ENCODE measurements at places on chromosomes 3 and 15.

- DNase-seq = no peak
Measured at GRCh38 chr15:95295896-95296625, 1034.4 kb upstream of the NR2F2 start.

DNA sequence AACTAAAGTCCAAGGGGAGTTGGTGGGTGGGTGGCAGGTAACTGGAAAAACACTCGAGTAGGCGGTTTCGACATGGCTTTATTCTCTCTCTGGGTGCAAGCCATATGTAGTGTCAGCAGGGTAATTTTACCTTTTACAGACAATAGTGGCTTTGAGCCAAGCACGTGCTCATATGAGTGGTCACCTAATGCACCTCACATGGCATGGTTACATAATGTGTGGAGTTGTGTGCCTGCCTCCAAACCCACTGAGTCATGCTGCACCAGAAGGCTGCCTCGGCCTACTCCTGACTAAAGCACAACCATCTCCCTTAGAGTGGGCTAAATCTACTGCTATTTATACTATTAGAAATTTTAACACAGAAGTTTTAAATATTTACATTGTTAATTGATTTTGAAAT is 16.5 kb downstream of the CCRL2 start:
- DNase-seq = no peak

DNA sequence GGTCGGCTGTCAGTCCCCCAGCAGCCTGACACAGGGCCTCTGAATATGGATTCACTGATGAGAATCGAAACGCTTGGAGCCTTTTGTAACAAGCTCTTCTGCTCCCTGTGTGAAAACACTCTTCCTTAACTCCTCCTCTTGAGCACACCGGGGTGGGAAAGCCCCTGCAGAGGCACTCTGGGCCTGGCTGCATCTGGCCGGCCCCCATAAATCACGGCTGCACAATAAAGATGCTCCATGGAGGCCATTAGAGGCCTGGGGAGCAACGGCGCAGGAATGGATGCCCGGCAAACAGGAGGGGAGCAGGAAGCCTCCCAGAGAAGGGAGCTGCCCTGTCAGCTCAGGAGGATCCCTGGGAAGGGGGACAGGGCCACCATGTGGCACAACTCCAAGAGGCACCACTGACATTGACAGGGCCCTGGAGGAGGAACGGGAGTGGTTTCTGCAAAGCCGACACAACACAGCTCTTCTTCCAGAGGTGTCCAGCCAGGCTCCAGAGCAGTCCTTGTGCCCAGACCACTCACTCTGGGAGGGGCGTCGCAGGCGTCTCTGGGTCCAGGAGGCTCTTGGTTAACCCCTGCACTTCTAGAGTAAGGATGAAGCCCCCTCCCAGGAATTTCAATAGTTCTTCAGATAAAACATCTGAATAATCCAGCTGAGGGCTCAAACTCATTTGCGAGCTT is 509.3 kb upstream of the PPP2R3A start:
- DNase-seq = peak; percentile 57

DNA sequence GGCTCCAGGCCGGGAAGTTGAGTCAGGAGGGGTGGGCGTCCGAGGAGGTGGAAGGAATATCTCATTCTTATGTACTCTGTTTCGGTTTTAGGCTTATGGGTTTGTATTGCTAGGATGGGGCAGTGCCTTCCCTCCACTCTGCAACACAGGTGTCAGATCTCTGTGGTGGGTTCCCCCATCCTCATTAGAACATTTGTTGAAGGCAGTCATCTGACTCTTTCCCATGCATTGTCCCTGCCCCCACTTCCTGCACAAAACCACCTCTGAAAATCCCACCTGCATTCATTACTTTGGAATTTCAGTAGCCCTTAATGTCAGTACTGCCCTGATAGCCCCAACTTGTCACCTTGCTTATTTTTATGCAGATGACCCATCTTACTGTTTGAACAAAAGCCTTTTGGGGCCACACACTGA is 29.5 kb downstream of the GYG1 start:
- DNase-seq = no peak

GRCh38 chr3:195208183-195208582 is 62.8 kb downstream of the XXYLT1 start:
- no peak for DNase-seq

DNA sequence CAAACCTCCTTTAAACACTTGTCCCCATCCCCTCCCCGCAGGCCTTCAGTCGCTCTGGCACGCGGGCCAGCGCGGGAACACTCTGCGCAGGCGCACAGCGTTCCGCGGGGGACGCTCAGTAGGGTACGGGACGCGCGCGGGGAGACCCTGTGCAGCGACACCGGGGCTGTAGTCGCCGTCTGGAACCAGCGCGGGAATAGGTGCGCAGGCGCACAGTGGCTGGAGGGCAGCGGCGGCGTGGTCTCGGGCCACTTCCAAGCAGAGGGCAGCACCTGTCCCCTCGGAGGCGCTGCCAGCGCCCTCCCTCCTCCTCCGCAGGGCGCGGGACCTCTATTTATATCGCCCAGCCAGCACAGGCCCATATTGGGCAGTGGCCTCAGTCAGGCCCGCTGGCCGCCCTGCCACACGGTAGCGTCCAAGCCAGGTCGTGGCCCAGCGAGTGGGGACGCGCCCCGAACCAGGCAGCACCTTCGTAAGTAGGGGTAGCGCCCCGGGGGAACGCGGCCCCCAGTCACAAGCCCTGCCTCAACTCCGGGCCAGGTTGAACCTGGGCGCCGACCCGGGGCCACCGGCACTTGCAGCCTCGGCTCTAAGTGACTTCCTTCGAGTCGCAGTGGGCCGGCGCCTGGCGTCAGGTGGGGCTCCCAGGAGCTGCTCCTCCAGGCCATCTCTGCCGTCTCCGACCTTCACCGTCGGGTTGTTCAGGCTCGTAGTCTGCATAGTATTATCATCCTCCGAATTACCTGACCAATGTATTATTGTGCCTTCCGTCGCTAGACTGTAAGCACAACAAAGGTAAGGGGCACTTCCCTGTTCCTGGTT is at the start of gene KBTBD12:
TSS of gene KBTBD12 (plus strand) at position 118 of the 822 bp plus-strand sequence. CDS start 7,830 bp downstream, outside the sequence.
- DNase-seq = no peak

GRCh38 chr15:78739996-78740903 is 71.0 kb downstream of the ADAMTS7 start:
- no peak for DNase-seq

DNA sequence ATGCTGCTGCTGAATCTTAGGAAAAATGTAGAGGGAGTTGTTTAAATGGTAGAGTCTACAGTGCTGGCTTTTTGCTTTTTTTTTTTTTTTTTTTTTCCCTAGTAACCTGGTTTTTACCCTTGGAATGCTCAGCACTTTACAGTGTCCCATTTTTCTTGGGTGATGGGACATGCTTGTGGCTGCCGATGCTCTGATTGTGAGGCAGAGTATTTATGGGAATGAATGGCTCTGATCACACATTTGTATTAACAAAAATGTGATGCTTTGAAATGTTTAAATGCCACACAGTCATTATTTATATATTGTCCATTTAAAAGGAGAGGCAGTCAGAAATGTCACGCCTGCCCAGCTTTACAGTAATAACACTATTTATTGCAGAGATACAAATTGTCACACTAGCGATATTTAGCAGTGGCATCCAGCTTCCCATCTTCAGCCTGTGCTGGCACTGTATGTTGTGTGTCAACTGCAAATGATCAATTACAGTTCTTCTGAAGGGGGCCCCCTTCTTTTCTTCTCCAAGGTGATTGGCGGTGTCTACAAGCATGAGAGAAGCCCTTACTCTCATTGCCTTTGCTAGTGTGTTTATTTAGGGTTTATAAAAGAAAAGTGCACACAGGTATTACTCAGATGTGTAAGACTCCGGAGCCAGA is 30.9 kb upstream of the IGF1R start:
- DNase-seq = no peak

DNA sequence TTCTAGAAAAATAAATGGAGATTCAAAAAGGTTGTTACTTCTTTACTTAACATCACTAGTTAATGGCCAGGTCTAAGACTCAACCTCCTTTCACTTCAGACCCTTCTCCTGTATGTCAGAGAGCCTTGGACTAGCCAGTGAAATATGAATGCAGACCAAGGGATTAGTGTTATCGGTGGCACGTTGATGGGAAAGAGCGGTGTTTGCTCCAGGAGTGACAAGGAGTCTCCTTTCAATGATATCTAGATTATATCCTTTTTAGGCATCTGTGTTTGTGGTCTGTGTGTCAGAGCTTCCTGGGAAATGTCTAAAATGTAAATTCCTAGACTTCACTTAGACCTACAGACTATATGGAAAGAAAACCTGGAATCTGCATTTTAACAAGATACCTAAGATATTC is 658.0 kb upstream of the KCNMB2 start:
- DNase-seq = no peak

DNA sequence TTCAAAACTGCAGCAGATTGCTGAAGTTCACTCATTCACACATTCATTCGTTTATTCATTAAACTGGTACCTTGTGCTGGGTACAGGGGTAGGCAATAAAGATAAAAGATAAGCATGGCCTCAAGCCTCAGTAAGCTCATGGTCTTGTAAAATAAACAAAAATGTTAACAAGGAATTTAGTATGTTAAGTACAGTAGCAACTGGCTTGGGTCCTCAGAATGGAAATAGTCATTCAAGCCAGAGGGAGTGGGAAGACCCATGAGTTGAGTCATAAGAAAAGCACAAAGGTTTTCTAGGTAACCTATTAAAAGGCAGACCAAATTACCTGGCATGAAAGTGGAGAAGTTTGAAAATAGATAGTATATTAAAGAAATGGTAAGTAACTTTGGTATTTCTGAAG is 163.3 kb downstream of the CDIN1 start:
- DNase-seq = no peak

- DNase-seq = no peak
Measured at GRCh38 chr3:105354429-105354828, 12.3 kb upstream of the ALCAM start.

DNA sequence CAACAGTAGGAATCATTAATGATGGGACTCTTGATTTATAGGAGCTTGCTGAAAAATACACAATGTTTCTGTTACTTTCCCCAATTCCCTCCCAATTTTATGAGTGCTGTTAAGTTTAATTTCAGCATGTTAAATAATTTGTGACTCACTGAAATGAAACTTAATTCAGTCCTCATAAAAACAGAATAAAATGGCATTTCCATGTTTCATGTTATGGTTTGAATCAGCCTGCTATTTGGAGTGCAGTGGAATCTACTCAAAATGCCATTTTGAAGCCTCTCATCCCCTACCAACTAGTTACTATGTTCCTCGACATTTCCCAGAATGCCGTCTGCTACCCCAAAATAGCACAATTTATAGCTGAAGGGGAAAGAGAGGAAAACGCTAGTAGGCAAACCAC is 237.5 kb downstream of the ADAMTS17 start:
- no peak for DNase-seq

GRCh38 chr15:59174835-59175831 is 31.5 kb upstream of the LDHAL6B start:
- DNase-seq = peak; percentile 61

DNA sequence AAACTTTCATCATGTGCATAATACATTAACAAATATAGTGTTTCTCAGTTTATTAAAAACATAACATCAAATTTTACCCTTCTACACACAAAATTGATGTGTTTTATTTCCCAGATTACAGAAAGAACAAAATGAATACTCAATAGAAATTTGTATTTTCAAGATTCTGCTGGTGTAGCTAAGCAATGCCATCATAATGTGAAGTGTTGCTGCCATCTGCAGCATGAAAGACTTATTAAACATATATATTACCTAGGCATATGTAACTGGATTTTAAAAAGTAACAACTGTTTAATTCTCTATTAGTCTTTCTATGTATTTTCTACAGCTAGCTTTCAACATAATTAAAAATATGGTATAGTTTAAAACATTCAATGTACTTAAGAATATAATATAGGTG is 27.5 kb downstream of the PLSCR5 start:
- no peak for DNase-seq

GRCh38 chr15:44535523-44536301 is 1.2 kb upstream of the EIF3J start:
- DNase-seq = no peak
